Glomerular endothelial cell (primary cell): ENCODE measurements at places on chromosomes 3 and 15. TPM values are rescaled to one million over a fixed set of nuclear protein-coding genes. Genes with fewer than 3 reads are reported as not detected.

- no peak for DNase-seq
These were observed 294.5 kb upstream of the RARB start for GRCh38 chr3:25133588-25133987.

GRCh38 chr3:117761703-117762620 is 1052.4 kb downstream of the TUSC7 start:
- no peak for DNase-seq

DNA sequence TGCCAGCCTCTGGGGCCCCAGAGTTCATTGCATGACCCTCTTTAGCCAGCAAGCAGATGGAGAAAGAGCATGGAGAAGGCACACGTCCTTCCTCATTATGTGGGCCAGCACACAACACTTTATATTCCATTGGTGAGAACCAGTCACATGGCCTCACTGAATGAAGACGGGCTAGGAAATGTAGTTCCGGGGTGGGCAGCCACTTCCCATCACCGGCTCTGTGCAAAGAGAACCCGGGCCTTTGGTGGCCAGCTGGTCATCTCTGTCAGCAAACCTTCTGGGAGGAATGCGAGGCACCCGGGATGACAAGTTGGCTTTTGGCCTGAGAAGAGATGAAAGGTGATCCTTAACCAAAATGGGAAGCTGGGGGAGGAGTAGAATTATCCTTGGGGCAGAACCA is 90.2 kb upstream of the VGLL4 start:
- DNase-seq: no peak

GRCh38 chr3:140388202-140388922 is 289.5 kb upstream of the TRIM42 start:
- no peak for DNase-seq

DNA sequence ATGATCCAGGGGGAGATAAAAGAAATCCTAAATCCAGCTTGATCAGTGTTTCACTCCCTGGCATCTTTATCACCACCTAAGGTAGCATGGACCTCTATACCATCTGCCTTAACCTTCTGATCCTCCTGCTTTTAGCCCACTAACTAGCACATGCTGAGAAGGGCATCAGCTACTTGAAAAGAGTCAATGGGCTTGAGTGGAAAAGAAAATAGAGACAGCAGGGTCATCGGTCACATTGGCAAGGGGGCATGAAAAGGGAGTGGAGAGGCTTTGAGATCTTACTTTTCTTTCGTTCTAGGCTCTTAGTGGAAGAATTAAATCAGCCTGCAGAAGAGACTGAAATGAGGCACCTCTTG is 239 bp upstream of the ZFYVE19 start:
- DNase-seq: no peak

DNA sequence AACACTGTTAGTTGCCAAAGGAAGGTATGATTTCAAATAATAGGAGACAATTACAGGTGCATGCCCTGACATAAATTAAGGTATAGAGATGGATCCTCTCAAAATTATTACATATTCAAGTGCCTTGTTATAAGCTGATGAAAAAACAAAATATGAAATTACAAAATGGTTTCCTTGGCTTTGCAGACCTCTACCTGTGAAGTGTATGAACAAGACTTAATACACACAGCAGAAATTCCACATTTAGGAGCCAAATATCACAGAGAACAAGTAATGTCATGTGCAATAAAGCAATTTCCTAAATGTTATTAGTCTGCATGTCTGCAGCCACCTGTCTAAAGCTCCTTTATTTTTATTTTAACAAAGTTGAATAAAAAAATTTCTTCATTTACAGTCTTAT is 151.5 kb downstream of the ALCAM start:
- DNase-seq: no peak

GRCh38 chr15:80693682-80694610 is 1.2 kb upstream of the ABHD17C start:
- DNase-seq: no peak

GRCh38 chr15:77031376-77032050 is 36.6 kb downstream of the PSTPIP1 start:
- no peak for DNase-seq

DNA sequence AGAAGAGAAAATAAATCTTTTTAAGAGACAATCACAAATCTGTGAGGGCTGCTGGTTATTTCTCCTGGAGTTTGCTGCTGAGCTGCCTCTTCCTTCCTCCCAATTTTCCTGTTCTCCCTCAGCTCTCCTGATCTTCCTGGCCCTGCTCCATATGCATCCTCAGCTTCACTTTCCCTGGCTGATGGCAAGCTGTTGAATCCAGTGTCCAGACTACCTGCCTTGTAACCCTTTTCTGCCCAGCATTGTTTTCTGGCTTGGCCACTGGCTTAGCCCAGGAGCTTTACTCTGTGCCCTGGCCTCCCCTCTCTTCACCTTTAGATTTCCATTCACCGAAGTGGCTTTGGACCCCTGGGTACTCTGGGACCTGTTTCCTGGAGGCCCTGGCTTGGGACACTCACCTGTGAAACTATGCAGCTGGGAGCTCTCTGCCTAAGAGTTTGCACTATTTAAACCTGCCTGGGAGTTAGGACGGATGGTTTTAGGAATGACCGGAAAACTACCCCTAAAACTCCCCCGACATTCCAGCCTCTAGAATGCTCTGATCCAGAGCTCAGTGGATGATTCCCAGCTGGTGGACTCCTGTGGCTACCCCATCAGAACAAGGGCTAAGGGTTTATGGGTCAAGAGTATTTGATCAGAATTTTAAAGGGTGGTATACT is 90.0 kb downstream of the RBPMS2 start:
- no peak for DNase-seq

DNA sequence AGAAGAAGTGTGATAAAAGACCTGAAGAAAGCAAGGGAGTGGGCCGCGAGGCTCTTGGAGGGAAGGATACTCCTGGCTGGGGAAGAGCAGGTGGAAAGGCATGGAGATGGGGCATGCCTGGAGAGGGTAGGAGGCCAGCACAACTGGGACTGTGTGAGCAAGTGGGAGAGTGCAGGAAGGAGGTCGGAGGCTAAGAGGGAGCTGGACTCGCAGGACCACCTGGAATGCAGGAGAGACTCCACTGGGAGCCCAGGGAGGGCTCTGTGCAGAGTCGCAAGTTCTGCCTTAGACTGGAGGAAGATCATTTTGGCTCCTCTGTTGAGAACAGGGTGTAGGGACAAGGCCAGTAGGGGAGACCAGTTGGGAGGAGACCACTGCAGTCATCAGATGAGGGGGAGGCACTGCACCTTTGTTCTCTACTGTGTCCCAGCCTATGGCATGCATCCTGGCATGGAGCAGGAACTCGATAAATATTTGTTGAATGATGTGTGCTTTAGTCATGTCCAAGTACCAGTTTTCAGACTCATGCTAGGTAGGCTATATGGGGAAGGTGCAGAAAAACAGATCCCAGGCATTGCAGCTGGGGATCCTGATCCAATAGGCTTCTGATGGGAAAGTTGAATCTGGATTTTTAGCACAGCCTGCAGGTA is 13.7 kb downstream of the FAM107A start:
- no peak for DNase-seq

SPATA12 gene
- total RNA-seq: 0.15 and 0.18 TPM in 2 replicates

CKMT1B gene
- total RNA-seq: not detected in 2 replicates

SEMA3B gene
- total RNA-seq: 0.34 and 2.2 TPM in 2 replicates

DPPA2 gene
- not detected in 2 replicates for total RNA-seq

SMC4 gene
- total RNA-seq: 47.3 and 51.5 TPM in 2 replicates

BCL2A1 gene
- not detected in 2 replicates for total RNA-seq

RBP2 gene
- total RNA-seq: not detected in 2 replicates

STRIT1 gene
- not detected in 2 replicates for total RNA-seq
